ENCODE measurements at places on chromosomes 12 and 14.

DNA sequence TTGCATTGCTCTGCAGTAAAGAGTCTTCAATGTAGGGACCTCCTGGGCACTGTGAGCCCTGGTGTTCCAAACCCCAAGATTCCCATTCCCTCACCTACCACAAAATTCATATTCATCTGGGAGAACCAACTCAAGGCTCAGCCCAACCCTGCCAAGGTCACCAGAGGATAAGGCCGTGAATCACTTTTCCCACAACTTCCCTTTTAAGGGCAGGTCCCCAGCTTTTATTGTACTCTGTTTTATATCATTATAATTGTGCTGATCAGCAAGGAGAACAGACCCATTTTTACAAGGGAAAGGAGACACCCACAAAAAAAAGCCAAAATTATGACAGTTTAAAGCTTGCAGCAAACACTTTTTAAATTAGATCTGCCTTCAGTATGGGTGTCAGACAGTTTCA, 363.0 kb upstream of the FKBP4 start:
- DNase-seq = no peak

GRCh38 chr14:95294834-95295599, 24.7 kb downstream of the CLMN start:
- no peak for DNase-seq

DNA sequence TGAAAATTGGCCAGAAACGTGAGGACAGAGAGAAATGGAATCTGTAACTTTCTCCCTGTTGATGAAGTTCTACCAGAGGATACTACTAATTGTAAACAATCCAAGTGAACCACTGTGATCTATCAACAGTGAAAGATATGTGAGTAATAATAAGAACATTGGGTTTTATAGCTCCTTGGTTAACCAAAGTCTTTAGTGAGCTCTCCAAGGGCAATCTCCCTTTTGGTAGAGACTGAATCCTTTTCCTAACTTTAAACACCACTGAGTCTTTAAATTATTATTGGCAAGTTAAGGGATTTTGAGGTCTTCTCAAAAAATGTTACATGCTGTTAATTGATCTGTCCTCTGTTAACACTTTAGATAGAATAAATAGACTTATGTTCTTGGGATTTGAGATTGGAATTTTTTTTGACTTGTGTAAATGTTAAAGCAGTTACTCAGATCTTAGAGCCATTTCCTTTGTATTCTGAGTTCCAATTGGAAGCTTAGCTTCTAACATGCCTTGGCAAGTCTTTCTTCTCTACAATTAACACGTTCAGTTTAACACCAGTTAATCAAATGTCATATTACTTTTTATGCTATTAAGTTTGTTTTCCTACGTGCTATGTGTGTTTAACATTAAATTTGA, 338.2 kb upstream of the DDHD1 start:
- DNase-seq = no peak

DNA sequence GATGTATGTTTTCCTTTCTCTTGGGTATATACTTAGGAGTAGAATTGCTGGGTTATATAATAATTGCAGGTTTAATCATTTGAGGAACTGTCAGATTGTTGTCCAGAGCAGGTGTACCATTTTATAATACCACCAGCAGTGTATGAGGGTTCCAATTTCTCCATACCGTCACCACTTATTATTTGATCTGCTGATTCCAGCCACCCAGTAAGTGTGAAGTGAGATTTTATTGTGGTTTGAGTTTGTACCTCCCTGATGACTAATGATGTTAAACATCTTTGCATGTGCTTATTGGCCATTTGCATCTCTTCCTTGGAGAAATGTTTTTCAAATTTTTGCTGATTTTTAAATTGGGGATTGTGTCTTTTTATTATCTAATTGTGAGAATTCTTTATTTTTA, 15.1 kb downstream of the NCKAP5L start:
- DNase-seq = no peak

- no peak for DNase-seq
These were observed 570.0 kb upstream of the FLRT2 start for GRCh38 chr14:84959851-84960520.

DNA sequence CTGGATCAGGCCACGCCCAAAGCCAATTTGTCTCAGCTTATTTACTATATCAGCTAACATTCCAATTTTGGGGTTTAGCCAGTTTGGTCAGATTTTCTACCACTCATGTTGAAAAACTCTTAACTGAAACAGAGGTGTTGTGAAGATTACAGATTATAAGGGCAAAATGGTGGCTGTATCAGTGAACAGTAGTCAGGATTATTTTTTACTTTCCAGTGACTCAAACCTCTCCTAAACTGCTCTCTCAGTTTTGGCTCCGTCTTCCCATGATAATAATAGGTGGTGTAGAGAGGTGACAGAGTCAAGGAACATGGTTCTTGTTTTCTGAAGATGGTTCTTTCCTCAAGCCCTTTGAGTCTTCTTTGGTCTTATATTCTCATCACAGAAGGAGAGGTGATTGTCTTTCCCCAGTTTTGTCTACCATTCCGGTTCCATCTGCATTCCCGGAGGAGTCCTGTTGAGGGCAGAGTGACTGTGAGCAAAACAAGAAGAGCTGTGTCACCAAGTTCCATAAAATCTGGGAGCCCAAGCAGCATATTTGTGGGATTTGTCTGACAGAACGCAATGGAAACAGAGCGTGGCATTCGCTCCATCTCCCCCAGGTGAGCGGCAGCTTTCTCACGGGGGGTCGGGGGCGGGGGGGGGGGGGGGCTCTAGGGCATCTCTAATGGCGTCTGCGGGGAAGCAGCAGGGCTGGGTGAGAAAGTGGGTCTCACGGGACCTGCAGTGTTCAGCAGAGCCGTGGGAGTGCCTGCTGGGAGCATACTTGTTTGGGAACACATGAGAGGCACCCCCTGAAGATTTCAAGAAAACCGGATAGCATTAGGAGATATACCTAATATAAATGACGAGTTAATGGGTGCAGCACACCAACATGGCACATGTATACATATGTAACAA, 59.1 kb downstream of the TBC1D30 start:
- DNase-seq = no peak

- no peak for DNase-seq
These were observed 82.5 kb downstream of the PRICKLE1 start for GRCh38 chr12:42507081-42507480.

DNA sequence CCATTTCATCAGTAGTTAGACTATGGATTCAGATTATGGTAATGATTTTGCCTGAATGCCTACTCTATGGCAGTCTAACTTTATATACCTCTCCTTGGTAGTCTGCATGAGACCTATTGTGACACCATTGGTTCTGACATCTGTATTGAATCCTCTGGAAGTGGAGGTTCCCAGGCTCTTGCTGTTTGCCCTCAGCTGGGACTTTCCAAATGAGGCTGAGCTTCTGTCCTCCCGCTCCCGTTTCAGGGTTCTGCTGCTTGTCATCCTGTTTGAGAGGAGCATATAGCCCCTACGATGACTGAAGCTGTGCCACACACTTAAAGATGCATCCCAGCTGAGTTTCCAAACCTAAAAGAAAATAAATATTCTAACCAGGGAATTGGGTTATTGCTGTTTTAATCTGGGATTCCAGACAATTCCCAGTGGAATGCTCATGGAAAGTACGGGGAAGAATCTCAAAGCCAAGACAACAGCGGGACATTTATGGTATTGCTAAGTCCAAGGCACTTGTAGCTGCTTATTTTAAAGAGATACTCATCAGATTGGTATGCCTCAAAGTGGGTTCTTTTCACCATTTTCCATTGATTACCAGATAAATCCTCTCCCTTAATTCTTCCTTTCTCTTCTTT, 105.9 kb downstream of the ETV6 start:
- DNase-seq = no peak

GRCh38 chr12:53078425-53079225, 565 bp downstream of the SPRYD3 start:
- DNase-seq = peak; percentile 59

DNA sequence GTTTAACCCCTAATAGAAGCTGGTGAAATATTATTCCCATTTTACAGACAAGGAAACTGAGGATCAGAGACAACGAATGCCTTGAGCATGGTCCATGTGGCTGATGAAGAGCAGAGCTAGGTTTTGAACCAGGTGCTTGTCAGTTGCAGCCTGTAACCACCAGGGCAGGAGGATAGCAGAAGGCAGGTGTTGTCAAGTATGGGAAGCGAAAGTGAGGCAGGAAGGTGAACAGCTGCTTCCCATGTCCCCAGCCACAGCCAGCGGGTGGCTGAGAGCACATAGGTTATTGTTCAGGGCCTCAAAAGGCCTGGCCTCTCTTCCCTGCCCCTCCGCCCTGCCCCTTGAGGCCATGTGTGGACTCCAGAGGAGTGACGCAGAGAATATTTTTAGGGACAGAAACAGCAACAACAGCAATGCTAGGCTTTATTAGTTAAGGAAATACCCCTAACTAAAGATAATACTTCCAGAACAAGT, 39.6 kb downstream of the IQSEC3 start:
- DNase-seq = no peak

GRCh38 chr12:23795494-23795893, 154.0 kb downstream of the SOX5 start:
- DNase-seq = no peak

DNA sequence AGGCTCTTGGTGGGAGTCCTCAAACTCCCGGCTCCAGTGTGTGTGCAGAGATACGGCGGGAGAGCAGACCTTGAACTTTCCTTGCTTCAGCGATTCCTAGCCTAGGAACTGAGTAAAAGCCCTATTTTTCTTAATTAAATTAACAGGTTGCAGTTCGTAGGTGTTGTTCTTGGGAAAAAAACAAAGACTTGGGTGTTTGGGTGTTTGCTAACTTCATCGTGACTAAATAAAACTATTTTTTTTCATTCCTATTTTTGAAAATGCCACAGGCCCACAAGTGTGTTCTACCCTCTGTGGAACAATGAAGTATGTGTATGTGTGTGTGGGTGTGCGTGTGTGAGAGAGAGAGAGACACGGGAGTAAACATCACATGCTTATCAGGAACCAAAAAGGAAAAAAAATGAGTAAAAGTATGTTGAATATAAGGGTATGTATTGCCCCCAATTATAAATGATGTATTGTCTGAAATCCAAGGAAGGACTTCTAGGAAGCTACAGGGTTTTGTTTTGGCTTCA, 651 bp downstream of the TMEM117 start:
- peak; percentile 81 for DNase-seq

DNA sequence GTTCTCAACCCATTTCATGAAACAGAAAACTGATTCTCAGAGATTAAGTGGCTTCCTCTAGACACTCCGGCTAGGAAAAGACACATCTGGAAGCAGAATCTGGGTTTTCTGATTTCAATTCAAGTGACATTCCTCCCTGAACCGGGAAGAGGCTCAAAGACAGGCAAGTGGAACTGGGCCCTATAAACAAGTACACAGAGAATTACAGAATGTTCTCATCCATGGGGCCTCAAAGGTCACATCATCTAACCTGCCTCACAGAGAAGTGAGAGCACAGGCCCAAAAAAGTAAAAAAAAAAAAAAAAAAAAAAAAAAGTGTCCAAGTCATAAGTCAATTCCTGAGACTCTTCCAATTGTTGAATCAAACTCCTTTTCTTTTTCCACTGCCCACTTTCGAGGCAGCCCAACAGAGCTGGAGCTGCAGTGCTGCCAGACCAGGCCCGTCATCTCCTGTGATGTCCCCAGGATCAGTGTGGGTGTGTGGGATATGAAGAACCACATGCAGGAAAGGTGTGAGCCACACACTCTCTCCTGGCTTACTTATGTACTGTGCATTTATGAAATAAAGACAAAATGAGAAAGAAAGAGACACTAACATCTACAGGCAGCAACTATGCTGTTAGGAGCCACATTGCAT, 2.8 kb upstream of the KRT1 start:
- DNase-seq = no peak
